ENCODE measurements at places on chromosomes 2 and 18.

DNA sequence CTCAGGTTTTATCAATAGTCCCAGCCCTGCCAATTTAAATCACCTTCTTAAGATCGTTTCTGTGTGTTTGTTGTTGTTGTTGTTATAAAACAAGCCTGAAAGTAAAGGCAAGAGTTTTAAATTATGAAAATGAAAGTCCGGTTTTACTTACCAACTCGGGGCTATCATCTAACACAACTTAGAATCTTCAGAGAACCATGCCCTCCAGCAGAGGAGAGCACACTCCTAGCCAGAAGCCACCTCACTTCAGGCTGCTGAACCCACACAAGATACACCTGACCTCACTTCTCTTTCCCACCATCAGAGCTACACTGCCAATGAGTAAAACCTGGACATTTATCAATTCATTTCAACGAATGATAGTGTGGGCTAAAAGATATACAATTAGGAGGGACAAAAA lies 335.2 kb downstream of the IRS1 start:
- no peak for DNase-seq

GRCh38 chr2:170267071-170267470 lies 89.1 kb downstream of the MYO3B start:
- DNase-seq = no peak

- no peak for DNase-seq
Observed at GRCh38 chr2:138293045-138293444, 208.5 kb upstream of the SPOPL start.

DNA sequence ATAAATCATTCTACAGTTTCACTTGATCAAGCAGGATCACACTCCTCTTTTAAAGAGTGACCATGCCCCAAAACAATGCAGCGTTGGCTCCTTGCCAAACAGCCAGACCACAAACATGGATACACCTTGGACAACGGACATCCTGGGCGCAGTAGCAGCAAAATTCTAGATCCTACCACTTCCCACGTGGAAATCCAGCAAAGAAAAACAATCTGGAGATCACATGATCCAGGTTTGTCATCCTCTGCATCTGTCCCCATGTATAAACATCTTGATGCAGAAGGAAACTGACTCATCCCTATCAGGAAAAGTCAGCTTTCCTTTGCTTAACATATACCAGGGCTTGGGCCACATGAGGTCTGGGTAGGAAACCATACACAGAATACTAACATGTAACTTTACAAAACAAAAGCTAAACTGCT lies 53.1 kb downstream of the ZNF521 start:
- DNase-seq = no peak

GRCh38 chr2:121136323-121136722 lies 148.7 kb downstream of the TFCP2L1 start:
- DNase-seq = no peak

DNA sequence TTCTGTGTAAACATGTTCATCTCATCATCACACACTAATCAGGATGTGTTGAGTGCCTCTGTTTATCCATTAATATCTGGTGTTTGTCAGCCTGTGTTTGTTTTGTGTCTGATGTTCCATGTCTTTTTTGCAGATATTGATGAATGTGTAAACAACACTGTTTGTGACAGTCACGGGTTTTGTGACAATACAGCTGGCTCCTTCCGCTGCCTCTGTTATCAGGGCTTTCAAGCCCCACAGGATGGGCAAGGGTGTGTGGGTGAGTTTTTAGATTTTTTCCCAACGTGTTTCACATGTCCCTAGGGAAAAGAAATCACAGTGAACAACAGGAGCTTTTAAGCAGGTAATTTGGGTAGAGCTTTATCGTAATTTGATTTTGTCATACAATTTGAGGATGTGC lies 133.7 kb upstream of the RASGRP3 start:
- DNase-seq = no peak

DNA sequence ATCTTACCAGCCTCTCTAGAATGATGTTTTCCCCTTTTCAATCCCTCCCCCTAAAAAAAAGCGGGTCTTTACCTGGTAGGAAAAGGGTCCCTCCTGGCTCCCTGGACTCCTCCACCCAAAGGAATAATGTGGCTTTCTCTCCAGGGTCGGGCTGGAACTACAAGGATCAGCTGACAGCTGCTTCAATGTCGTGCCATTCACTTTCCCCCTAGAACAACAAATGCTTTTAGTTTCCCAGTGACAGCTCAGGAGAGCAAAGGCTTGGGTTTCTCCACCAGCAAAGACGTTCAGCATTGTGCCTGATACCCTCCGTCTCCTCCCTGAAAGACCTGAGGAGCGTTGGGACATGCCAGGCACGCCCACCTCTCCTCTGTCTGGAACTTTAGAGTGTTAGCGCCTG lies 173.8 kb upstream of the SIX3 start:
- no peak for DNase-seq

GRCh38 chr18:45458033-45458432 lies 157.2 kb upstream of the SLC14A2 start:
- no peak for DNase-seq

- no peak for DNase-seq
Observed at GRCh38 chr18:10497206-10497749, 28.5 kb upstream of the NAPG start.

- no peak for DNase-seq
Observed at GRCh38 chr2:24421668-24422067, 61.3 kb upstream of the ITSN2 start.

DNA sequence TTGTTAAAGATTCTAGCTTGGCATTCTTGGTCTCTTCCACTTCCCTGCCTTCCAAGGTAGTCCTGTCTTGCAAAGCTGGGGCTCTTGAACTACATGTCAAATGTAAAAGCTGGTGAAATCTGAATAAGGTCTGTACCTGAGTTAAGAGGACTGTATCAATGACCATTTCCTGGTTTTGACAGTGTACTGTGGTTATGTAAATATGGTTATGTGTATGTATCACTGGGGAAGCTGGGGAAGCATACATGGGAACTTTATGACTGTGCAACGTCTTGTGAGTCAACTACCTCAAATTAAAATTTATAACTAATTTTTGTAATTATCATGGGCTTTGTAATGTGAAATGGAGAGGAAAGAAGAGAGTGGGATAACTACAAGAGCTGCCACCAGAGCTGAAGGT lies 81.7 kb downstream of the COL4A4 start:
- DNase-seq = no peak

- peak; percentile 13 for DNase-seq
Observed at GRCh38 chr18:50695431-50696176, 124.2 kb downstream of the MRO start.

- no peak for DNase-seq
Observed at GRCh38 chr2:226057914-226058313, 658.4 kb downstream of the NYAP2 start.

DNA sequence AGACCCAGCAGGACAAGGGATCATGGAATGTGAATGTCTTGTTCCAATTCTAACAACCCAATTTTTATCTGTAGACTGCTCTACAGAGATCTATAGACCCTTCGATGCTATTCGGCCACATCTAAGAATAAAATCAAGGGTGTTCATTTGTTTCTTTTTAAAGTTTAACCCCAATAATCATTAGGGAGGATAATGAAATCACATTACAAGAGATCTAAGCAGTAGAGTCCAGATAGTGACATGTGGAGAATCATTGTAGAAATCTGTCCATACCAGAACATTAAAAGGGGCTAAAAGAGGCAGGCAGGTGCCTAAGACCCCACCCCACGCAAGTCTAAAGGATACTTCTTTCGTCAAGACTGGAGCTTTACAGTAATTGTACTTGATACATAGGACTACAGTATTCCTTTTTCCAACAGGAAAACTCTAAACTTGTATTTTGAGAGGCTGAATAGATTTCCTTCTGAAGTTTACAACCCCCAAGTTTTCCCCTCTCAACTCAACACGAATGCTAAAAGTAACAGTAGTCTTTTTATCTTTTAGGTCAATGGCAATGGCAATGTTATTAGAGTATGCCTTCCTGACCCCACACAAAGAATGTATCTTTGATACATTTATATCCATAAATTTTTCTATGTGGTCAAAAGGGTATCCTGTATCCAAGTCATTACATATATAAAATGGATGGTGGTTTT lies 183.7 kb downstream of the TCF4 start:
- DNase-seq = no peak

DNA sequence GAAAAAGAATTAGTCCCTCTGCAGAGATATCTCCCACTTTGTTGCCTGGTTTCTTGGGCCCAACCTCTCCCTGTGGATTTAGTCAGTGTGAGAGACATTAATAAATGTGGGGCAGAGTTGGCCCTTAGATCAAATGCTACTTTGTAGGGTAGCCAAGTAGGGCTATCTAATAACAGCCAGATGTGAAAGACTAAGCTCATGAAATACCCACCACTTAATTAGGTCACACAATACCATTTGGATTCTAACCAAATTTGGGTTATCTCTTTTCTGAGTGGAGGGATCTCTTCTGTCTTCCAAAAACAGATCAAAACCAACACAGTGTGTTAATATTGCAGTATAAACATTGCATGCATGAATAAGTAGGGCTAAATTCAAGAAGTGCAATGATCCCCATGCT lies 626.8 kb upstream of the ZEB2 start:
- no peak for DNase-seq

DNA sequence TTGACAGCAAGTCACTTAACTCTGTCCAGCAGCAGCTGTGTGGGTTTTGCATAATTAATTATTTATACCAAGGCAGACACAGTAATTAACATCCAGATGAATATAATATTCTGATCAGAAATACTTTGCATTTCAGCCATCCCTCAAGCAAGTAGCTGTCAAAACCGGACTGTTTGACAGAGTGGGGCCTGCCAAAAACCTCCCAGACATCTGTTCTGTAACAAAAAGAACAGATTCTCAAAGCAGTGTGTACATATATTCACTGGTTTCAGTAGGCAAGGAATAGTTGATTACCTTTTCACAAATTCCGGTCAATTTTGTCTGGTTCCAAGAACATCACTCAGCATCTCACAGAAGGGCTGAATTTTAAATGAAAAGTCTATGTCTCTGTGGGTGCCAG lies 291.6 kb downstream of the CMPK2 start:
- no peak for DNase-seq

DNA sequence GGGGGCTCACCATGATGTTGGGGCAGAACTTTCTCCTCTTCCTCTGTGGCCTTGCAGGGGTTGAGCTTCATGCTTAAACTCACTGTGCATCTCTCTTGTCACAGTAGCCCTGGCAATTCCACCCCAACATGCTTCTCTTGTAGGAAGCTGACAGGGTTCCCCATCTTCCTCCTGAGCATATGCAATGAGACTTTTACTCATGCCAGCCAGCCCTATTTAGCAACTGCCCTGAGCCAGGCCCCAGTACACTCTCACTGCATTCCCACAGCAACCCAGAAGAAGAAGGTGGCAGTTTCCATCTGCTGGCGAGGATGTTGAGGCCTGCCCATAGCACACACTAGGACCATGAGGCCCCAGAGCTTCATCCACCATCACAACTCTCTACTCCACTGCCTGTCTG lies 72.2 kb upstream of the TEX51 start:
- DNase-seq = no peak

- DNase-seq = no peak
Observed at GRCh38 chr2:158997037-158997790, 28.8 kb downstream of the TANC1 start.

GRCh38 chr2:181999911-182000310 lies 14.3 kb downstream of the PPP1R1C start:
- DNase-seq = no peak

DNA sequence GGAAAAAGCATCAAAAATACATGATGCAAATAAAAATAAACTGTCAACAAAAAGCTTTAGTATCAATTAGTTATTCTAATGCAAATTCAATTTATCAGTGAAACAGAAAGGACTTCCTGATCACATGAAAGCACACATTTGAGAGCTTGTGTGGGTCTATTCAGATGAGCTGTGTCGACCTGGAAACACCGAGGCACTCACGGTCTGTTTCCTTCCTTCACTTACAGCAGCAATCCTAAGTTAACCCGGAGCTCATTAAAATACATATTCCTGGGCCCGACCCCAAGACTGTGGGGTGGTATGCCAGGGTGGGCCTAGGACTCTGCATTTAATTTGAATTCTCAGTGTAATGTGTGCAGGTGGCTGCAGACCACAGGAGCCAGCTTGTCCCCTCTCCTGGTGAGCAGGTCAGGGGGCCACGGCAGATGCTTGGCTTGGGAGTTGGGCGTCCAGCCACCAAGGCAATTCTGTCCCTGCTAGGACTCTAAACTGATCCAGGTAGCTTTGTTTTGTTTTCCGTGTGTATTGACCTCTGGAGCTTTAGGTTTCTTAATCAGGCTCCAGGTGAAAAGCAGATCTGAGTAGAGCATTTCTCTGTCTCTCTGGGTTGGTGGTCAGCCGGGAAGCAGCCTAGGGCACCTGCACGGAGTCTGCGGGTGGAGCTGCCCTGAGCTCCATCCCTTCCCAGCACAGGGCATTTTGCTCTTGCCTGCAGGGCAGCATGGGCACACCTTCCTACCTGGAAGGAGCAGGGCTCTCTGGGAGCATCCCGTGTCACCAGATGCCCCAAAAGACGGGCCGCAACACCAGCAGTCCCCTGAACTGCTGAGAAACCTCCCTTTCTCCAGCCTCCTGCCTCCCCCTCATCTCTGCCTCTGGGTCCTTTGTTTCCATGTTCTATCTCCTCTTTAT lies 9.0 kb downstream of the MBP start:
- no peak for DNase-seq

GRCh38 chr18:49647496-49648168 lies 85.8 kb downstream of the LIPG start:
- DNase-seq = no peak

DNA sequence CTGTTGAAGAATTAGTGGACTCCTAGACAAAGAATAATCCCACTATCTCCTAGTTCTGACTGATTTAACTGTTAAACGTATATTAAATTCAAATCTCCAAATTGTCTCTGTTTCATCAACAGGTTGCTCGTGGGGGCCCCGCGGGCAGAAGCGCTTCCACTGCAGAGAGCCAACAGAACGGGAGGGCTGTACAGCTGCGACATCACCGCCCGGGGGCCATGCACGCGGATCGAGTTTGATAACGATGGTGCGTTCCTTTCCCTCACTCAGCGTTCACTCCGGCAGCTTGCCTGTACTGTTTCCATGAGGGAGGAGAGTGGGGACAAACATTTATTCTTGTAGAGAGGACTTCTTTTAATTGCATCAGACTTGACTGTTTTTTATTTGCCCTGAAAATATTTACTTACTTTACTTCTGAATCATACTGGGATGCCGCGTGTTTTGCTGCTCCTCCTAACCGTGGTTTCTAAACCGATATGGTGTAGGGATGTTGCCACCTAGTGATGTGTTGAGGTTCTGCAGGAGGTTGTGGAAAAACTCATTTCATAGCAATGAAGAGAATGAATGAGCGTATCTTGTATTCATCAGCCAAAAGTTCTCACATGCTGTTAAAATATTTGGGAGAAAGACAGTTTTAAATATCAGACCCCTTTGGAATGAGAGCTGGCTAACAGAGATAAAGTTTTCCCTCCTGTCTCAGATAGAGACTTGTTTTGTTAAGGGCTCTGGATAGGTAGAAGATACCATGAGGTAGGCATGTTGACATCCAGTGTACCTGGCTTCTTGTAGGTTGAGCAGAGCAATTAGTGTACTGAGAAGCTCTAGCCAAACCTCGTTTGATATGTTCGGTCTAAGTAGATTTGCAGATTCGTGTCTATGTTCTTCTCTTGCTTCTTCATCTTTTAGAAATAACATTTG lies 38.3 kb downstream of the ITGA6 start:
- no peak for DNase-seq

GRCh38 chr18:9869715-9870430 lies 15.9 kb upstream of the TXNDC2 start:
- DNase-seq = no peak
